ENCODE measurements at places on chromosomes 12 and 14. TPM values are rescaled to one million over a fixed set of nuclear protein-coding genes. Genes with fewer than 3 reads are reported as not detected.

GRCh38 chr12:101375573-101375972, 32.0 kb downstream of the ARL1 start:
- no peak overlapping the region for H3K4me3 ChIP-seq
- H3K36me3 ChIP-seq: no peaks in the 10 kb centered on the region
- H3K27ac ChIP-seq: no peak overlapping the region
- H3K27me3 ChIP-seq: no peaks in the 10 kb centered on the region

- H3K27ac ChIP-seq: no peak overlapping the region
- no peak for DNase-seq
- H3K4me1 ChIP-seq: no peaks in the 10 kb centered on the region
- H3K4me3 ChIP-seq: no peak overlapping the region
Measured at GRCh38 chr12:43776498-43776897, 17.7 kb downstream of the IRAK4 start.

Gene ZDHHC22
- total RNA-seq: not detected

DNA sequence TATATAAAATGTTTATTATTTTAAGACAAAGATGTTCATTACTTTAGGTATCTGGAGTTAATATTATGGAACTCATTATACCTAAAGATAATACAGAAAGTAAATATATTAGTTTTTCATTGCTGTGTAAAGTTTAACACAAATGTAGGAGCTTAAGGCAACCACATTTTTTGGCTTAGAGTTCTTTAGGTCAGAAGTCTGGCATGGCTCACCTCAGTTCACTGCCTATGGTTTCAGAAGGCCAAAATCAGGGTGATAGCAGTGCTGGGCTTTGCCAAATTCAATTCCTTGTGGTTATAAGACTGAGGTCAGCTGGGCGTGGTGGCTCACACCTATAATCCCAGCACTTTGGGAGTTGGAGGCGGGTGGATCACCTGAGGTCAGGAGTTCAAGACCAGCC, 35.5 kb upstream of the PRPF39 start:
- no peaks in the 10 kb centered on the region for H3K36me3 ChIP-seq
- no peak overlapping the region for H3K27ac ChIP-seq
- DNase-seq: no peak
- H3K4me1 ChIP-seq: no peaks in the 10 kb centered on the region
- no peaks in the 10 kb centered on the region for H3K27me3 ChIP-seq

- peaks cover 6% of the 10 kb centered on the region for H3K36me3 ChIP-seq
- no peak overlapping the region for H3K4me3 ChIP-seq
- H3K27me3 ChIP-seq: no peaks in the 10 kb centered on the region
- DNase-seq: no peak
Measured at GRCh38 chr12:121284551-121285390, 11.7 kb downstream of the CAMKK2 start.

GRCh38 chr12:76106631-76107030, 22.1 kb upstream of the NAP1L1 start:
- no peaks in the 10 kb centered on the region for H3K36me3 ChIP-seq
- no peaks in the 10 kb centered on the region for H3K27me3 ChIP-seq
- H3K27ac ChIP-seq: no peak overlapping the region
- H3K4me3 ChIP-seq: no peak overlapping the region
- no peak for DNase-seq
- no peaks in the 10 kb centered on the region for H3K4me1 ChIP-seq

DNA sequence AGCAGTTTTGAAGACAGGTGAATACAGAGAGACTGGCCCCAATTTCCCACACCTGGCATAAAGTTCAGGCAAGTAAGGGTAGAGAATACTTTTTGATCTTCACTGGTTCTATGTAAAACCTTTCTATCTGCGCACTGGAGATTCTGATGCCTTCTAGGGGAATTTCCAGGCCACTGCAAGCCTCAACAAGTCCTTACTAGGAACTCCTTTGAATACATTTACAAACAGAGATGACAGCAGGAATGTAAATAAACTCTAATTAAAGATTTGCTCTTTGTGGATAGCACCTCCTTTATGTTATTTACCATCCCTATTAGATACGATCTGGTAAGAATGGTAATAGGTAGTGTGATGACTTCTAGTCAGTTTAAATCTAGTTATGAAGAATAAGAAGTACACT, 69.2 kb downstream of the NTN4 start:
- no peaks in the 10 kb centered on the region for H3K4me1 ChIP-seq
- H3K27me3 ChIP-seq: no peaks in the 10 kb centered on the region
- H3K4me3 ChIP-seq: no peak overlapping the region
- no peaks in the 10 kb centered on the region for H3K36me3 ChIP-seq

- no peaks in the 10 kb centered on the region for H3K27me3 ChIP-seq
- no peak overlapping the region for H3K27ac ChIP-seq
- H3K4me3 ChIP-seq: no peak overlapping the region
- no peaks in the 10 kb centered on the region for H3K4me1 ChIP-seq
- no peak for DNase-seq
Measured at GRCh38 chr14:31071151-31071550, 45.0 kb upstream of the STRN3 start.

DNA sequence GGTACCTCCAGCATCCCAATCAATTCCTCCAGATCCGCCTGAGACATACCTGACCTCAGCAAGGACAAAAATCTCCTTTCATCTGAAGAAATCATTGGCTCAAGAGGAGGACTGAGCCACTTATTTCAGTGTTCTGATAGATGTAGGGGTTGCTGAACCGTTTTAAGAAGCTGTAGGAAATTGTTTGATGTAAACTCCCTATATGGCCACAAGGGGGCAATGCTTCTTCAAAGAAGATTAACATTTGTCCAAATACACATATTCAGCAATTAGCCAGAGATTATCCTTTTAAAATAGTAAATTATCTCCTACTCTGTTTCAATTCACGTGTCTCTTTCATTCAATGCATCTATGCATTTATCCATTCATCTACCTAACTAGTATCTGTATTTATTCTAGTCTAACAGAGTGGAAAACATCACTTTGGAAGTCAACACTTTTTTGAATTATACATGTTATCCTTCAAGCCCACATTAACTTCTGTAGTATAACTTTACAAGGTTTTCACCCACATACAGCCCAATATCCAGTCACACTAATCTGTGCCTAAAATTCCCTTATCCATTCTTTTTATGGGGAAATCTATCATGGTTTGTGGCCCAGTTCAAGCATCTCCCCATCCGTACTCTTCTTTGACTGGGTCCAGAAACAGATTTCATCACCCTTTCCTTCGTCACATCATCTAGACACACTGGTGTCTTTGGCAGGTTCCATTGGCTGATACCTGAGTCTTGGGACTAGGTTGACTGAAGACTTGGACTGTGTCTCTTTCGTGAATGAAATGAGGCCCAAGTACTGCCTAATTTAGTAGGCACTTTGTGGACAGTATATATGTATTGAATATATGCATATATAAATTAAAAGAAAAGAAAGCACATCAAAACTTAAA, 411.0 kb upstream of the OR4E1 start:
- no peaks in the 10 kb centered on the region for H3K27me3 ChIP-seq
- no peak overlapping the region for H3K27ac ChIP-seq
- no peaks in the 10 kb centered on the region for H3K4me1 ChIP-seq
- H3K4me3 ChIP-seq: no peak overlapping the region

- no peaks in the 10 kb centered on the region for H3K36me3 ChIP-seq
- peaks cover 5% of the 10 kb centered on the region for H3K4me1 ChIP-seq
- DNase-seq: no peak
- no peaks in the 10 kb centered on the region for H3K27me3 ChIP-seq
Measured at GRCh38 chr12:108312073-108312659, 26.9 kb downstream of the CMKLR1 start.

- no peaks in the 10 kb centered on the region for H3K36me3 ChIP-seq
- DNase-seq: no peak
- H3K27me3 ChIP-seq: no peaks in the 10 kb centered on the region
- no peaks in the 10 kb centered on the region for H3K4me1 ChIP-seq
- no peak overlapping the region for H3K27ac ChIP-seq
- no peak overlapping the region for H3K4me3 ChIP-seq
Measured at GRCh38 chr14:32382704-32383103, 53.6 kb downstream of the AKAP6 start.

- H3K27ac ChIP-seq: peak overlapping the region; percentile 44
- peak; percentile 69 for DNase-seq
- no peaks in the 10 kb centered on the region for H3K36me3 ChIP-seq
- H3K27me3 ChIP-seq: peaks cover 3% of the 10 kb centered on the region
Measured at GRCh38 chr12:34218193-34219045, 196.1 kb downstream of the ALG10 start.

DNA sequence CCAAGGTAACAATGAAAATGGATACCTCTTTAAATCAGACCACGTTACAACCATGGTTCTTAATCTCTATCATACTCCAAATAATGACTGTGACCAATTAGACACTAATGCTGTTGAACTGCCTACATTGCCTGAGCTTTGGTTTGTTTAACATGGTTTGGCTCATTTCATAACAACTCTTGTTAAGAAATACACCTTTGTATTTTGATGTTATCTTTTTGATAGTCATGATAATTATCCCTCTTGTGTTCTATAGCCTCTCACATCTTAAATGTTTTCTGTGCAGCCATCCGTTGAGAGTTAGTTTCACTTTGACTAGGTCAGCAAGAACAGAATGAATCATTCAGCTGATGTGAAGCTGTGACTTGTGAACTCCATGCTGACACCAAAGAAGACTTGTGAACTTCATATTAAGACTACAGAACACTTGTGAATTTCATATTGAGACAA, 75.5 kb upstream of the RERGL start:
- H3K4me3 ChIP-seq: peak overlapping the region; percentile 5
- H3K4me1 ChIP-seq: no peaks in the 10 kb centered on the region
- H3K27me3 ChIP-seq: no peaks in the 10 kb centered on the region

DNA sequence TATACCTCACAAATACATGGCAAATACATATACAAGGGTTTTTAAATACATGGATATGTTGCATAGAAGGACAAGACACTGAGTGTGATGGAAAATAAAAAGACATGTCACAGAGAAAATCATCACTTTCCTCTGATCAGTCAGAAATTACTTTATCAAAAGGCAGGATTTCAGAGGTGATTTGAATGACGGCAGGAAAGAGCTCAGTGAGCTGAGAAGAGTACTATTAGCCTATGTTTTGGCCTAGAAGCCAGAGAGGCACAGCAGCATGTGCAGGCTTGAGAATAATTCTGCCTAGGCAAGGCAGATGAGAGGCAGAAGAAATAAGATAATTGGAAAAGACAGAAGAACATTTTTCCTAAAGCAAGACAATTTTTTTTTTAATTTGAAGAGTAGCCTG, 94.9 kb downstream of the BCAT1 start:
- no peak overlapping the region for H3K27ac ChIP-seq
- H3K27me3 ChIP-seq: no peaks in the 10 kb centered on the region
- DNase-seq: no peak
- H3K4me1 ChIP-seq: no peaks in the 10 kb centered on the region

DNA sequence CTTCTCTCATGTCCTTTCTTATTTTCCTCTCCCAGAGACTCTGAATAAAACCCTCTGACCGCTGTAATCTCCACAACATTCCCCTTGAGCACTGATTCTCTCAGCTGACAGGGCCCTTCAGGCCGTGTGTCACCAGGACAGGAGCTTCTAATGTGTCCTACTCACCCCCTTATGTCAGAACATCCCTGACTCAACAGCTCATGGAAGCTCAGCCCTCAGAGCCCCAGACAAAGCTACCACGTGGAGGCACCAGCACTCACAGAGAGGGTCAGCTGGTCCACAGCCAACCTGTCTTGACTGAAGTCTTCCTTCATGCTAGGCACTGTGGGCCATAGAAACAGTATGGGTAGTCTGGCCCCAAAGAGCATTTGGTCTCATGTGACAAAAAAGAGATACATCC, 49.8 kb downstream of the SMUG1 start:
- no peaks in the 10 kb centered on the region for H3K36me3 ChIP-seq
- H3K4me3 ChIP-seq: no peak overlapping the region
- H3K27ac ChIP-seq: no peak overlapping the region

DNA sequence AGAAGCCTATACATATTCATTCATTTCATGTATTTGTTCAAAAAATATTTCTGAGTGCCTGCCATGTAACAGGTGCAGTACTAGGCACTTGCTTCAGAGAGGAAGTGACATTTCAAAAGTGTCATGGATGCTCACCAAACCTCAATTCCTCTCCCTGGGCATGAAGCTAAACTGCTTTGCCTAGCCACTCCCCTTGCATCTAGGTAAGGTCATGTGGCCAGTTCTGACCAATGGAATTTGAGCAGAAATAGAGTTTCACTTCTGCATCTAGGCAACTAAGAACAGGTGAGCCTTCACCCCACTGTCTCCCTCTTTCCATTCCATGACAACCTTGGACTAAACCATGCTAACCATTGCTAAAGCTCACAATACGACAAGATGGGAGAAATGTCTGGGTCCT, 27.6 kb downstream of the TC2N start:
- no peak overlapping the region for H3K4me3 ChIP-seq
- no peak for DNase-seq
- H3K36me3 ChIP-seq: no peaks in the 10 kb centered on the region
- H3K4me1 ChIP-seq: peaks cover 5% of the 10 kb centered on the region

All from heart left ventricle (tissue), 16 donors.